ENCODE measurements at places on chromosomes 13 and 19. TPM values are rescaled to one million over a fixed set of nuclear protein-coding genes. Genes with fewer than 3 reads are reported as not detected.
A peak's percentile ranks its signal among the peaks of the same experiment; 100 is the strongest.

DNA sequence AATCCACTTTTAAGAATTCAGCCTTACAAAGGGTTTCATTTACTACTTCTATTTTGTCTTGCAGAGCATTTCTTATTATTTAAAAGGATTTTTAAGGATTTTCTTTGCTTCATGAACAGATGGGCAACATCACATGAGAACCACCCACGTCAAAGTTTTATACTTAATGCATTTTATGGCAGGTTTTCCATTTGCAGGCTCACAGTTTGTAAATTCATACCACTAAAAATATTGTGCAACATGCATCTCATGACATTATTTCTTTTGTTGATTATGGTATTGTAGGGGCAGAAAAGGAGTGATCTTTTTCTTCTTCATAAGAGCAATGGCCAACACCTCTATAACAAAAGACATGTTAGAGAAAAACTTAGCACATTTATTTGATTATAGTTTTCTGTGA is 554.0 kb upstream of the SPRY2 start:
- no peak for DNase-seq
- no peak overlapping the region for H3K4me3 ChIP-seq
- no peaks in the 10 kb centered on the region for H3K27me3 ChIP-seq
- no peaks in the 10 kb centered on the region for H3K36me3 ChIP-seq
- no peak overlapping the region for H3K27ac ChIP-seq

Gene FRY
- 83.6 TPM for total RNA-seq

Gene CLDN10
- total RNA-seq: 8.3 TPM

Gene PVR
- total RNA-seq: 14.8 TPM

Gene TMEM59L
- total RNA-seq: 92.3 TPM

GRCh38 chr19:4635754-4636116 is 3.6 kb upstream of the TNFAIP8L1 start:
- H3K27ac ChIP-seq: peak overlapping the region; percentile 99
- peaks cover 4% of the 10 kb centered on the region for H3K36me3 ChIP-seq
- peaks cover 28% of the 10 kb centered on the region for H3K27me3 ChIP-seq
- peaks cover 12% of the 10 kb centered on the region for H3K4me1 ChIP-seq
- DNase-seq: peak; percentile 92

DNA sequence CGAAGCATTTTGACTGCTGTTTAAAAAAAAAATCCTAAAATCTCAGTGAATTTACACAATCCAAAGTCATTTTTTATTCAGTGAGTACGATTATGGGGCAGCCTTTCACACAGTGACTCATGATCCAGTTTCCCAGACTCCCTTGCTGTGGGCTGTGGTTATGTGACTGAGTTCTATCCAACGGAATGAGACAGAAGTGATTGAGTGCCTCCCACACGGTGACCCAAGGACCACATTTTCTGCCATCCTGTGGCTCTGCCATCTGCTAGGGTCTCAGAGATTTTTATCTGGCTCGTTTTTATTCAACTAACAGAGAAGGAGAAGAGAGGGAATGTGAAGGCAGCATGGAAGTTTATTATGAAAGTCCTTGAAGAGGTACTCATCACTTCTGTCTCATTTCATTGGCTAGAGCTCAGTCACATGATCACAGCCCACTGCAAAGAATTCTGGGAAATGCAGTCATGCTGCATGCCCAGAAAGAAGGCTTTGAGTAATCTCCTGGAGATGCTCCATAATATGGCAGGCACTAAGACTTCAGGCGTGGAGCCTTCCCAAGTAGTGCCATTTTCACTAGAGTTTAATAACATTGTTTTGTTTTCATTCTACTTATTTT is 999.4 kb downstream of the UQCRFS1 start:
- H3K27me3 ChIP-seq: no peaks in the 10 kb centered on the region
- DNase-seq: no peak
- no peak overlapping the region for H3K4me3 ChIP-seq
- no peak overlapping the region for H3K27ac ChIP-seq
- H3K36me3 ChIP-seq: no peaks in the 10 kb centered on the region
- H3K4me1 ChIP-seq: no peaks in the 10 kb centered on the region

DNA sequence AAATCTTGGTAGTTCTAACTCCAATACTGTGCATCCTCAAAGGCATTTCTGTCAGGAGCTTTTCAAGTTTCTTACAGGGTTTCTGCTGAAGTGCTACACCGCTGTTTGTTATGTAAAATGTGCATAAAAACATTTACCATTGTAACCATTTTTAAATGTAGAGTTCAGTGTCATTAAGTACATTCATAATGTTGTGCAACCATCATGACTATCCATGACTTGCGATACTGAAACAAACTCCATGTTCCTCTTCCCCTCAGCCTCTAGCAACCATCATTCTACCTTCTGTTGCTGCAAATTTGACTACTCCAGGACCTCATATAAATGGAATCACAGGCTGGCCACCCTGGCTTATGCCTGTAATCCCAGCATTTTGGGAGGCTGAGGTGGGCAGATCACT is 14.4 kb upstream of the SLC25A42 start:
- H3K4me3 ChIP-seq: no peak overlapping the region
- no peak overlapping the region for H3K27ac ChIP-seq
- H3K27me3 ChIP-seq: no peaks in the 10 kb centered on the region
- H3K36me3 ChIP-seq: no peaks in the 10 kb centered on the region
- DNase-seq: no peak

Gene CCDC70
- total RNA-seq: not detected

Gene ZSCAN4
- total RNA-seq: 0.69 TPM

DNA sequence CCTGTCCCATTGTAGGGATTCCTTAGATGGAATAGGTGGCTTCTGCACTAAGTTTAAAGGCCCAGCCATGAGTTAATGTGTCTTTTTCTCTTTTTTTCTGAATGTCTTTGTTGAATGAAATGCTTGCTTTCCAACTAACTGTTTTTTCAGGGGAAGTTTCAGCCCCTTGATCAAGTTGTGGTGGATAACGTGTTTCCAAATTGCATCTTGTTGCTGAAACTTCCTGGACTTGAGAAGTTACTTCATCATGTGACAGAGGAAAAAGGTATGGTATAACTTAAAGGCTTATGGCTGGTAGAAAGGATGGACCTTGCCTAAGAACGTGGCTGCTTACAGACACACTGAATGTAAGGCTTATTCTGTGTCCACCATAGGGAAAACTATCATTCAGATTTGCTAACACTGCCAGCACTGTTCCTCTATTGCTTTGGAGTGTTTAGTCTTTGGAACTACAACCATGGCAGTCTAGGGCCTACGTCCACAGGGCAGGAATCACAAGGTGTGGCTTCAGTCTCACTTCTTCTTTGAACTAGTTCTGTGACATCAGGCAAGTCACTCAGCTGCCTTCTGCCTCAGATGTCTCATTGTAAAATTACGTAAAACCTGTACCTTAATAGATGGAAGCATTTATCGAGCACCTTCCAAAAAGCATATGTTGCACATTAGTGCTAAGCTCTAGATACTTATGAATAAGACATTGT is 25.3 kb downstream of the RNASEH2B start:
- no peak for DNase-seq
- H3K4me3 ChIP-seq: no peak overlapping the region
- peaks cover 13% of the 10 kb centered on the region for H3K36me3 ChIP-seq
- H3K27ac ChIP-seq: no peak overlapping the region
- peaks cover 6% of the 10 kb centered on the region for H3K4me1 ChIP-seq

Gene BEST2
- not detected for total RNA-seq

DNA sequence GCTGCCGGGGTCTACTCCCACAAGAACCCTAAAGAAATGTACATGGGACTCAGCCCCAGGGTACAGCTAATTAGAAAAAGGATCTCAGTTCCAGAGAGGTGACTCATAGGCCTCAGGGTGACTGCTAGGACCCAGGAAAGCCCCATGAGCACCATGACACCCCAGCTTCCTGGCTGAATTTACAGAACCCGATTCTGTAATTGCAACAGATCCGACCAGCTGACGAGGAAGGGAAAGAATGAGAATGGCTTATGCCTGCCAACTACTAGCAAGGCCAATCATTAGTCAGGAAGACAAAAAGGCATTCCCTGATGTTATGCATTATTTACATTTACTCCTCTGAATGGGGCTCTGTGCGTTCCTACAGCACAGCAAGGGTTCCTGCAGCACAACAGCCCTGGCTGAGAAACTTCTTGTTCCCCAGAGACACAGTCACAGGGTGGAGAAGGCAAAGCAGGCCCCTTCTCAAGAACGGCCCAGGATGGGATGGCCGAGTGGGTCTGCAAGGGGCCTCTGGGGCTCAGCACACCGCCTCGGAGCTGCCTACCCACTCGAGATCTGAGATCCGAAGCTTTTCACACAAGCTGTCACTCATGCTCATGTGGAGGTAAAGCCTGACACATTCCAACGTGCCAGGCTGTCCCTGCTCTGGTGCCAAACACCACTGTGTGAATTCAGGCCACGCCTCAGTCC is 27.2 kb downstream of the PBX4 start:
- DNase-seq: no peak
- peaks cover 4% of the 10 kb centered on the region for H3K36me3 ChIP-seq
- no peak overlapping the region for H3K27ac ChIP-seq
- H3K4me3 ChIP-seq: peak overlapping the region; percentile 25
- H3K27me3 ChIP-seq: peaks cover 6% of the 10 kb centered on the region
- H3K4me1 ChIP-seq: peaks cover 10% of the 10 kb centered on the region

- H3K4me1 ChIP-seq: no peaks in the 10 kb centered on the region
- H3K4me3 ChIP-seq: no peak overlapping the region
- no peak overlapping the region for H3K27ac ChIP-seq
- H3K27me3 ChIP-seq: no peaks in the 10 kb centered on the region
Measured at GRCh38 chr13:21544515-21544914, 59.5 kb downstream of the MICU2 start.

Gene TEX101
- not detected for total RNA-seq

GRCh38 chr13:113005076-113005865 is 36.3 kb downstream of the MCF2L start:
- peaks cover 5% of the 10 kb centered on the region for H3K27me3 ChIP-seq
- no peak for DNase-seq
- peaks cover 7% of the 10 kb centered on the region for H3K4me1 ChIP-seq
- H3K4me3 ChIP-seq: no peak overlapping the region

Gene QPCTL
- total RNA-seq: 2.6 TPM

GRCh38 chr19:29084266-29084665 is 128.7 kb downstream of the UQCRFS1 start:
- DNase-seq: peak; percentile 51
- H3K4me1 ChIP-seq: peaks cover 31% of the 10 kb centered on the region
- H3K4me3 ChIP-seq: no peak overlapping the region
- H3K27ac ChIP-seq: peak overlapping the region; percentile 19
- H3K36me3 ChIP-seq: no peaks in the 10 kb centered on the region
- H3K27me3 ChIP-seq: peaks cover 7% of the 10 kb centered on the region

- no peak overlapping the region for H3K4me3 ChIP-seq
- H3K36me3 ChIP-seq: no peaks in the 10 kb centered on the region
- H3K4me1 ChIP-seq: no peaks in the 10 kb centered on the region
- H3K27ac ChIP-seq: no peak overlapping the region
Measured at GRCh38 chr19:4675346-4675745, 5.2 kb upstream of the MYDGF start.

Gene ZNF625
- total RNA-seq: 25.1 TPM

All from glutamatergic neuron (in vitro differentiated cells).